ENCODE measurements at places on chromosomes 3 and 15.

- DNase-seq = no peak
These were observed 156.2 kb upstream of the IQSEC1 start for GRCh38 chr3:13229273-13229949.

DNA sequence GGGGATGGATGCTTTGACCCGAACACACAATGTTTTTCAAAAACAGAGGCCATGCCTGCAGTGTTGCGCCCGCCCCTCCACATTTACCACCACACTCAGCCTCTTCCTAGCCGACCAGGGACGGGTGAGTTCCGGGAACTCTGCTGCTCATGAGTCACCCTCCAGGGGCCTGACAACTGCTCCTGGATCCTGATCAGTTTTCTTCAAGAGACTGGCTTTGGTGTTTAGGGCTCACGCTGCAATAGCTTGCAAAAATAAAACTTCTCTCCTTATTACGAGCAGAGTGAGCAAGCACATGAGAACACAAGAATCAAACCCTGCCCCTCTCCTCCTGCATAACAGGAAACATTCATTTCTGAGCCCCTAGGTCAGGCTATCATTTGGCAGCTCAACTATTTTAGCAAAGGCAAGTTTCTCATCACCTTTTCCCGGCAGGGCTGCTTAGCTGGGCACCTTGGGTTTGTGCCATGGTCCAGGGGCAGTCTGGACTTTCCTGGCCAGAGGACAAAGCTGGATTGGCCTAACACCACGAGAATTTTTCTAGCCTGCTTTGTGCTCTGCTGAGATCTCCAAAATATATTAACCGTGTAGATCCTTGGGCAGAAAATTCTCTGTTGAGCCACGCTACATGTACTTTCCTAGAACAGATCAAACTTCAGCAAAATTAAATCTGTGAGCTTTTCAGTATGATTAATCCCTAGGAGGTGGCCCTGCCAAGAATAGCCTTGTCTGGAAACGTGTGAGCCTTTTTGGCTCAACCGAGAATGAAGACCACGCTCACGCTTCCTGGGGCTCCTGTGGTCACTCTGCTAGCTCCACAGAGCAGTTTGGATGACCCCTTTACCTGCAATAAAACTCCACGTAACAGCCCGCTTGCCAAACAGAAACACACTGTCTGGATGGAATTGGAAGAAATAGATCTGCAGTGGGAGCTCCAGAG lies 52.7 kb upstream of the SPATA12 start:
- peak; percentile 72 for DNase-seq

- no peak for DNase-seq
These were observed 50.2 kb downstream of the EPHB3 start for GRCh38 chr3:184611607-184612281.

DNA sequence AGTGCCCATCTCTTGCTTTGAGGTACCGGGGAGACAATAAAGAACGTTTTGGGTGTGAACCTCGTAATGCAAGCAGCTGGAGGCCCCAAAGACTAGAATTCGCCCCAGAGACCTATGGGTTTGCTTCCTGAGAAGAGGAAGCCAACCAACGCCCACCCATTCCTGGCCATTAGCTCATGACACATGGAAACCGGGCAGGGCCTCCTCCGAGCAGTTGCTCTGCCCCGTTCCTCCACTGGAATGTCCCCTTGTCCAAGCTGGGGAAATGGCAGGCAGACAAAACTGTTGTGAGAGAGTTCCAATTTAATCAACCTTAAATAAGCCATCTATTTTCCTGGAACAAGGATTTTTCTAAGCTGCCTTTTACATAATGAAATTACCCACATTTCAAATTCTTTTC lies 250.9 kb upstream of the IGF1R start:
- DNase-seq = no peak

GRCh38 chr15:35540021-35540420 lies 5.9 kb downstream of the DPH6 start:
- DNase-seq = no peak

DNA sequence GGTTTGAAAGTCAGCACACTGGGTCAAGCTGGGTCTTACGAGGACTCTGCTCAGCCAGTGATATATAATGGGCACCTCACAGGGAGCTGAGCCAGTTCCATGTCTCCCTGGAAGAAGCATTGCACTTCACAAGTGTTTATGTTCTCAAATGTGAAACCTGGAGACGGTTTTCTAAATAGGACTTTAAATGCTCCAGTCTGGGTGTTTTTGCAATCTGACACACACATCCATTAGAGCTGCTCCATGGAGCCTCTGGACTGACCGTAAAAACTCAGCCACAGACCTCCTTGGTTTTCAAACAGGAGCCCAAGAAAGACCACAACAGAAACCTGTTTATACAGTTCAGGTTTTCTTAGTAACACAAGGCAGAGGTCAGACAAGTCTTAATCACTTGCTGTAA lies 201.3 kb upstream of the LRIG1 start:
- no peak for DNase-seq

GRCh38 chr15:76575679-76576078 lies 239.1 kb downstream of the ISL2 start:
- no peak for DNase-seq

DNA sequence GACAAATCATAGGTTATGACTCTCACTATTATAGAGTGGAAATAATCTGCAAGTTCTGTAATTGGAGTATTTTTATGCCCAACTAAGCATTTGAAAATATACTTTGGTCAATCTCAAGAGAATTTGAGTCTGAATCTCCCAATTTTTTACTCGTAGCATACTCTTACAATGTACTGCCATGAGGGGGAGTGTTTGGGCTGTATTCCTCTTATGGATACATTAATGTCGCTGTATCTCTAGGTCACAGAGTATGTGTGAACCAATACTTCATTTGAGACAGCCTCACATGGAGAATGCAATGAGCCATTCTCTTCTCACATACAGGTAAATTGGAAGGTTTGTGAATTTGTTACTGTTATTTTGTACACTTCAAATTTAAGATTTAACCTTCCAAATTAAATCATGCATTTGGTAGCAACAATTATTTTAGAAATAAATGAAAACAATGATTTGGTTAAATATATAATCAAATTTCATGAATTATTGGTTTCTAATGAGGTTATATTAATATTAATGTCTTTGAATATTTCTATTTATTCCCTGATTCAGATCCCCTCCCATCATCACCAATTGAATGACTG lies 5.5 kb upstream of the CD200 start:
- DNase-seq = peak; percentile 15

DNA sequence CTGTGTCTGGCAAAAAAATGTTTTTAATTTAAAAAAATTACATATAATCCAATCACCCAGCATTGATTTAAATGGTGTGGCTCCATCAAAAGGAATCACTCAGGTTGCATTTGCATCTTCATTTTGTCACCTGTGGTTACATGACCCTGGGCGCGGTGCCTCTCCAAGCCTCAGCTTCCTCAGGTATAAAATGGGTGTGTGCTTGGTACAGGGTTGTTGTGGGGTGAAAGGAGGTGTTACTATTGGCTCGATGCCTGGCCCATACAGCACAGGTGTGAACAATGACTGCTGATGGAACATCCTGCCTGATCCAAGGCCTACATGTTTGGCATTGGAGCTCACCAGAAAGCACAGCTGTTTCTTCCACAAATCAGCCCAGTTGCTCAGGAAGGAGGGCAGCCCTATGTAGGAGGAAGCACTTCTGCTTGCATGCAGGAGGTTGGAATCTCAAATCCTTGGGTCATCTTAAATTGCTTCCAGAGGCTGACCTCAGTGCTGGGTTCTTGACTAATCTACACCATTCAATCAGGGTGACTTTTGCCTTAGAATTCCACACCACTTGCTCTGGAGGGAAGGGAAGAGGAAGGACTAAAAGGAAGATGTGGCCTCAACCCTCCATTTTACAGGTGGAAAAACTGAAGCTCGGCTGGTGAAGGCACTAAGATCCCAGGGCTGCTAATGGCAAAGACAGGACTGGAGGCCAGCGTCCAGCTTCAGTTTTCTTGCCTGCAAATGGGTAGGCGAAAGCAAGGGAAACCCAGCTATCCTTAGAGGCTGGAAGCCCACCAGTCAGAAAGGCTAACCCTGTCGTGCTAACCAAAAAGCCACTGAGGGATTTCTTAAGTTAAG lies 31.7 kb downstream of the BHLHE40 start:
- no peak for DNase-seq

DNA sequence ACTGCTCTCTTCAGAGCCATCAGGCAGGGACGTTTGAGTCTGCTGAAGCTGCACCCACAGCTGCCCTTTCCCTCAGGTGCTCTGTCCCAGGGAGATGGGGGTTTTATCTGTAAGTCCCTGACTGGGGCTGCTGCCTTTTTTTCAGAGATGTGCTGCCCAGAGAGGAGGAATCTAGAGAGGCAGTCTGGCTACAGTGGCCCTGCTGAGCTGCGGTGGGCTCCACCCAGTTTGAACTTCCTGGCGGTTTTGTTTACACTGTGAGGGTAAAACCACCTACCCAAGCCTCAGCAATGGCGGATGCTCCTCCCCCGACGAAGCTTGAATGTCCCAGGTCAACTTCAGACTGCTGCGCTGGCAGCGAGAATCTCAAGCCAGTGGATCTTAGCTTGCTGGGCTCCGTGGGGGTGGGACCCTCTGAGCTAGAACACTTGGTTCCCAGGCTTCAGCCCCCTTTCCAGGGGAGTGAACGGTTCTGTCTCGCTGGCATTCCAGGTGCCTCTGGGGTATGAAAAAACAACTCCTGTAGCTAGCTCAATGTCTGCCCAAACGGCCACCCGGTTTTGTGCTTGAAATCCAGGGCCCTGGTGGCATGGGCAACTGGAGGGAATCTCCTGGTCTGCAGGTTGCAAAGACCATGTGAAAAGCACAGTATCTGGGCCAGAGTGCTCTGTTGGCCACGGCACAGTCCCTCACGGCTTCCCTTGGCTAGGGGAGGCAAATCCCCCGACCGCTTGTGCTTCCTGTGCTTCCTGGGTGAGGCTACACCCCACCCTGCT lies 21.1 kb upstream of the ST6GAL1 start:
- DNase-seq = no peak

GRCh38 chr15:67216859-67217258 lies 37.6 kb downstream of the AAGAB start:
- no peak for DNase-seq

DNA sequence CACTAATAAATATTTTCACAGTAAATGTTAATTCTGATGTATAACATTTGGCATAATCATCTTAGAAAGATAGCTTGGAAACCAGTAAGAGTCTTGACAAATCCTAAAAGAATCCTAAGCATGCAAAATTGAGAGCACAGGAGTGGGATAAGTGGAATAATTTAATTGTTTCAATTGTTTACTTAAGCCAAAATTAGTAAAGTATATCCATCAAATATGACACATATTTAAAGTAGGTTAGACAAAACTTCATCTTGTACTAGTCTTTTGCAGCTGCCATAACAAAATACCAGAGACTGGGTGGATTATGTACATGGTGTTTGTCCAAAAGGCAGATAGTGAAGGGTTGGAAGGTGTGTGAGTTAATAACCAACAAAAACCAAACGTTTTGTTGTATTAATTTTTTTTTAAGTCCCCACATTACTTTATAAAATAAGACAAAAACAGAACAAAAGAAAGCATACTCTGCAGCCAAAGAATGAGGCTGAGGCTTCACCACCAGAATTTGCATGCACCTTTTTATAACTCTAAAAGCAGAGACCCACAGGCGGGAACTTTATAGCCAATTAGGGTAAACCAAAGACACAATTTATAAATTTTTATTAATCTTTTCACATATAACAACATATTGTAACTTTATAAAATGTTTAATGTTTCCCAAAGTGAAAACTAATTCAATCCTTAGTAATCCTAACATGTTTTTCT lies 41.9 kb upstream of the CD200R1L start:
- DNase-seq = no peak

DNA sequence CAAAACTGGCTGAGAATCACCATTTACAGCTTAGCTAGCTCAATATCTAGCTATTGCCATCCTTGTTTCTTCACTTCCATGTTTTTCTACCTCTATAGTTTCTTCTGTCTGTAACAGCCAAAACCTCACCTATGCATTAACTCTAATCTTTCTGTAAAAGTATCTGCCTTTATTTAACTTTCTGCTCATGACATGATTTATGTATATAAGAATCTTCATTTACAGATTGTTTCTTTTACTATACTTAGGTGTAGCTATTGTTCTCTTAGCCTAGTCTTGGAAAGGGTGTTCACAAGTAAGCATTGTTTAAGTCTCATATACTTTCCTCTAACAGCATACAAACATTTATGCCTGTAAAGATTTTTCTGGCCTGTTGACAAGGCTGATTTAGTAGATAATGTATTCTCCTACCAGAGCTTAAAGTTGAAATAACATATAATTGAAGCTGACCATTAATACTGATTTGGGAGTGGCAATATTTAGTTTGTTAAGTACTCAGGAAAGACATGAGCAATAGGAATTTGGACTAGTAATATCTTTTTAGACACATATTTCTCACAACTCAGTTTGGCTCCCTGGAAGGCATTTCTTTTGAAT lies 9.4 kb downstream of the FILIP1L start:
- DNase-seq = no peak

- no peak for DNase-seq
These were observed 380.0 kb upstream of the GOLIM4 start for GRCh38 chr3:168475704-168476103.

DNA sequence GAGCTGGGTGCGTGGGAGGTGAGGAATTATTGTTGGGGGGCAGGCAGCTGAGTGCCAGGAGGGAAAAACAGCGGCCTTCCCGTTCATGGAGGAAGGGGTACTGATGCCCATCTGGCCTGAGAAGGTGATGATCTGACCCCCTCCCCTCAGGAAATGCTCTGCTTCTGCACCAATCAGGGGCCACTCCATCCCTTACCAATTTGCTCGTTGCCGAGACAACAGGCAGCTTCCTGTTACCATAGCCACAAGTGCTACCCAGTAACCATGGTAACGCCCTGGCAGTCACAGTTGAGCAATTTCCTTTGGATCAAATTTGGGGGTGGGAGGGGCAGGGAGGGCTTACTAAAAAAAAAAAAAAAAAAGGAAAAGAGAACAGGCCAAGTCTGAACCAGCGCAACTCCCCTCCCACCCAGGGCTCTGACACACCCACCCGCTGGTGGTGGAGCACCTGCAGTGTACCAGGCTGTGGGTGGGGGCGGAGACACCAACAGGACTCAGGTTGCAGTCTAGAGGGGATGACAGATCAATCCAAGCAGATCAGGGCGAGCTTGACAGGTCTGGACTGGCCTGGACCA lies 13.7 kb downstream of the CELF6 start:
- DNase-seq = no peak

DNA sequence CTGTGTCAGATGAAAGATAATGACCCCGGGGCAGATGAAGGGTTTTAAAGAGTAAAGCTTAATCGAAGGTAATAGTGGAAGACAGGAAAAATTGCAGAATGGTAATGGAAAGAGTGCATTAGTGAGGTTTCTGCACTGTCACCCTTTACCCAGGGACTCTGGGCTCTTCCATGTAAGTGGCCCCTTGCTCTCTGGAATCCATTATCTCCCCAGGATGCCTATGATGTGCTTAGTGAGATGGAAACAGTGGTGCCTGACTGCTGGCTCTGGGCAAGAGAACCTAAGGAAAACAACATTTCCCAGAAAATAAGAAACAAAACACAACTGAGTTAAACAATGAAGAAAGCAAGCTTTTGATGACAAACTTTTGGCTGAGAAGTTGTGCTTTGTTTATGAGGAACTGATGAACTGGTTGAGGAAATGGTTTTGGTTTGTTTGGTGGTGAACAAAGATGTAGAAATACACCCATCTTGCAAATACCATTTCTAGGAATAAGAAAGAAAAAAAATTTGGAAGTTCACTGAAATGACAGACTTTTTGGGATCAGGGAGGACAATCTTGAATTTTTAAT lies 119.9 kb upstream of the RASGRP1 start:
- no peak for DNase-seq

- no peak for DNase-seq
These were observed 14.0 kb downstream of the PBRM1 start for GRCh38 chr3:52671676-52672075.
